ENCODE measurements at places on chromosomes 2 and 18.

GRCh38 chr18:73316513-73316912 is 448.7 kb upstream of the NETO1 start:
- no peak for DNase-seq

DNA sequence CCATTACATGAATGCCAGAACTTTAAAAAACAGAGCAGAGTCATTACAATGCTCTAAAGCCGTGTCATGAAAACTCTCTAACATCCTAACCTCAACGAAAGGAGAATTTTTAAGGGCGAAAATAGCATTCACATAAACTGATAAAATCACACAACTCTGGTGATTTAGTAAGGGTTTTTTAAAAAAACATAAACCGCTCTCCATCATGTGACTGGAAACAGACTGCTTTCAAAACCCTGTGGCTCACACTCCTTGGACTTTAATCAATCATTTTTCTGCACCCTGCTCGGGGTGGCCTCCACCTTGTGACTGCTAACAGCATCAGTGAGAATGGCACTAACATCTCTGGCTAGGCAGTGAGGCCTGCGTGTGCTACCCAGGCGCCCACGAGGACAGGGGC is 12.1 kb downstream of the DOCK10 start:
- no peak for DNase-seq

GRCh38 chr2:69145204-69145603 is 132.2 kb downstream of the ANTXR1 start:
- no peak for DNase-seq

- no peak for DNase-seq
Observed at GRCh38 chr2:144470816-144471215, 49.1 kb downstream of the ZEB2 start.

DNA sequence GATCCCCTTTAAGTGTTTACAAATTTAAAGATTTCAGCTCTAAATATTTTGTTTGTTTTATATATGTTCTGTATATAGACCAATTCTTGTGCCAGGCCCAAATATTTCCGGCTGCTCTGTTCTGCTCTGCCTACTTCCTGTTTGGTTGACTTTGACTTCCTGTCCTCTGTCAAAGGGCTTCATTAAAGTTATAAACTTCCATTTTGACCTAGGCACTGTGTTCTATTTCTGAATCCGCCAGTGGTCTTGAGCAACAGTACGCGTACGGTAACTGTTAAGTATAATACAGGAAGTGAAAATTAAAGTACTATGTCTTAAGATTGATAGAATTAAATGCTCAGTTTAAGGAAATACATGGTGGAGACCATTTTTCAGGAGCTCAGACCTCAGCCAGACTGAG is 13.5 kb upstream of the REL start:
- DNase-seq: peak; percentile 22

GRCh38 chr2:145325485-145325884 is 805.6 kb upstream of the ZEB2 start:
- no peak for DNase-seq

DNA sequence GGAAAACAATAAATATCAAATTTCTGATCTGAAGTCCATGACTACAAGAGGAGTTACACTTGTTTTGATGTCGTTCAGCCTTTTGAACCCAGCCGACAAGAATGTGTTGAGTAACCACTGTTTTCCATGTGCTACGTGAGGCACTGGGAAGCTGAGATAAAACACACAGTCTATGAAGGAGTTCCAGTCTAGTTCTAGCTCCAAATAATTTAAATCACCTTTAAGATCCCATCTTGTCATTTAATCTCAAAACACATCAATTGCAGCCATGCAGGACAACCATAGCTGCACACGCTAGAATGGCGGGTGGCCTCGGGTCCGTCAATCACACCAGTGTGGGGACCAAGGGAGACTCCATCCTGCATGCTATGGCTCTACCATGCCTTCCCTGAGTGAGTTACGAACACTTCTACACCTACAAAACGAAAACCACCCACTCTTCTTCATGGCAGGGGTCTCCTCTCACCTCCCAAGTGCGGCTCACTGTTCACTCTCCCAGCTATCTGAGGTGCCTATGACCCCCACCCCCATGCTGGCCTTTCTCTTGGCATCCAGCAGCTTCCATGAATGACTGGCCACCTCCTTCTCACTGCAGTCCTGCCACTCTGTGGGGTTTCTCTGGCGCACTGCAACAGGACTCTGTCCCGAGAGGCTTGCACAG is 3.8 kb downstream of the FHL2 start:
- no peak for DNase-seq

DNA sequence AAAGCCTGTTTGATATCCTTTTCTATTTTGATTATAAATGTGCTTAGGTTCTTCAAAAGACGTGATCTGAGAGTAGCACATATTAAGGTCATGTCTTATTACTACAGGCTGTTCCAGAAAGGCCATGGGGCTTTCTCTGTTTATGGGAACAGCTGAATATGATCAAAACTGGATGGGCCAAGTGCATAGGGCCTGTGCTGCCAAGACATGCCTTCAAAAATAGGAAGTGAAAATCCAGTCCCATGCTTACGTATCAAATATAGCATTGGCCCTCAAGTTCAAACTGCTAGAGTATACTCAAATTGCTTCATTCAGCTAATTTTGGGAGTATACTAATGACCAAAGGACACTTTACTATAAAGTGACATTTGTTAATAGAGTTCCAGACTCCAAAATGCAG is 24.1 kb downstream of the SLC25A52 start:
- no peak for DNase-seq

DNA sequence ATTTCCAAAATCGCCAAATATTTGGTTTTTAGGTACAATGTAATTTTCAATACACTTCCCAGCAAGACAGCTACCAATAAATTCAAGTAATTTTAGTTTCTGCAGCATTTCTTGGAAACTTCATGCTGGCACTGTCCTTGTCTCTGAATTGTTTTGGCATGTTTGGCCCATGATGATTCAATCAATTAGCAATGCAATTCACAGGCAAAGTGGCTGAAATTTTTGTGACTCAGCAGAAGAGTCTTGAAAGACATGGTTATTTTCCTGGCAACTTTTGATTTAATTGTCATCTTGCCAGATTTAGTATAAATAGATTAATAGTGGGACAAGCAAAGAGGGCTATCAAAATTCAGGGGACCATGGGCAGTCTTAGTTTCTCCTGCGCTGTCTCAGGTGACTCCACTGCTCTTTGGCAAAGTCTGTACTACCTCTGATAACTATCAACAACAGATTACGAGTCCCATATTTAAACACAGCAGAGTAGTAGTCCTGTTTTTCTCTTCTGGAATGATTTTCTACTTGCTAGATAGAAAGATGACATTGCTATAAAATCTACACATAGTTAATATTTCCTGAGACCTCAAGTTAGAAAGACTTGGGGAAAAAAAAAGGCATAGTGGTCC is 88.9 kb upstream of the CYP26B1 start:
- DNase-seq: no peak

DNA sequence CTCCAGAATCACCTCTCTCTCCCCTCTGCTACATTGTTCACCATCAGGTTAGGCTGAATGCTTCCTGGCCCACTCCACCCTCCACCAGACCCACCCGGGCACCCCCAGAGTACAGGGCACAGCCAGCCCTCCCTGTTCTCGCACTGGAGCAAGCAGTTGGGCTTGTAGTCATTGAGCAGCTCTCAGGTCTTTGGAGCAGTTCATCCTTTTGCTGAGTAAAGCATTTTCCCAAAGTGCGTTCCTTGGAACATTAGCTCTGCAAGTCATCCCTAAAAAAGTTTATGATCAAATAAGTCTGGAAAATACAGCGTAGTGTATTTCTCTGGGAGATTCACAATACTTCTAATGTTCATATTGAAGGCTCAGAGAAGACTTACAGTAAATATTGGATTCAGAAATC is 103.5 kb upstream of the DAPL1 start:
- no peak for DNase-seq

DNA sequence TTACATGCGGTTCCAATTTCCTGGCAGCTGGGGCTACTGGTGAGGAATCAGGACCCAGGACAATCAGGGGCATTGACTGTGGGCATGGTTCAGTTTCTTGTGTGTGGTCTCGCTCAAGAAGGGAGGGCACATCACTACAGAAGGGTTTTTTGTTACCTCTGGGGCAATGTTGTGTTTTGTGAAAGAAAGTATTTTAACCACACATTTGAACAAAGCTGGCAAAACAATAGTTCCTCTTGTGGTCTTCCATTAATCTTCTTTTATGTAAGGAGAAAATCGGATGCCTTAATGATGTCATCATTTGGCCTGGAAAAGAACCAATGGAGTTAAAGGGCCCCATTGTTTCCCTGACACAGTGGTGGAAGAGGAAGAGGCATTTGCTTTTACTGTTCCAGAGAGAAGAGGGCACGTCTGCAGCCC is 197.4 kb downstream of the SH3BP4 start:
- DNase-seq: no peak

- DNase-seq: no peak
Observed at GRCh38 chr2:44201648-44202165, 33.0 kb downstream of the PPM1B start.

- no peak for DNase-seq
Observed at GRCh38 chr2:218282173-218282991, 9.9 kb downstream of the TMBIM1 start.

- no peak for DNase-seq
Observed at GRCh38 chr2:16302431-16303272, 362.3 kb downstream of the MYCN start.

- no peak for DNase-seq
Observed at GRCh38 chr18:76223403-76223802, 271.6 kb downstream of the ZNF516 start.

GRCh38 chr18:76518123-76518859 is 23.2 kb upstream of the ZNF516 start:
- no peak for DNase-seq

GRCh38 chr2:55026202-55026601 is 24.0 kb downstream of the RTN4 start:
- no peak for DNase-seq
